ENCODE measurements at places on chromosomes 3 and 15. TPM values are rescaled to one million over a fixed set of nuclear protein-coding genes. Genes with fewer than 3 reads are reported as not detected.
A peak's percentile ranks its signal among the peaks of the same experiment; 100 is the strongest.

DNA sequence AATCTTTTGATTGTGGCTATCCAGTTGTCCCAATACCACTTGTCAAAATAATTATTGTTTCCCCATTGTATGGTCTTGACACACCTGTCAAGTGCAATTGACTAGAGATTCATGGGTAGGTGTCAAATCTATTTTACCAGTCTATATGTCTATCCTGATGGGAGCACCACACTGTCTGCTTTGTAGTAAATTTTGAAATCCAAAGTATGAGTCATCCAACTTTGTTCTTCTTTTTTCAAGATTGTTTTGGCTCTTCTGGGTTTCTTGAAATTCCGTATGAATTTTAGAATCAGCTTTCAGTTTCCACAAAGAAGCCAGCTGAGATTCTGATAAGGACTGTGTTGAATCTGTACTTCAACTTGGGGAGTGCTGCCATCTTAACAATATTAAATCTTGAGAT lies 71.9 kb downstream of the CSNK1G1 start:
- no peak for DNase-seq

DNA sequence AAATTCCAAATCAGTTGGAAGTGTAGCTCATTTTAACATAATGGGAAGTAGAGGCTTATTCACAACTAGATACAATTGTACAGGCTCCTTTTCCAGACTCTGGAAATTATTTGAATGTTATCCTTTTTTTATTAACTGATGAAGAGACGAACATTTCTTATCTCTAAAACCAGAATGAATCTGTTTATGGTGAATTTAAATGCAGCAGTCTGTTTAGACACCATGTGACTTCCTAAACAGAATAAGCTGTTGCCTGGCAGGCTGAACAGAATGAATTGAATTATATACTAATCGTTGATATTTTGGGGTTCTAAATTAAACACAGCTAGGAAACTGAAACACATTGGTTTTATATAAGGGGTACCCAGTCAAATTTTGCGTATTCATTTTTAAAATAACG lies 4.0 kb downstream of the SEC61A1 start:
- no peak for DNase-seq

DNA sequence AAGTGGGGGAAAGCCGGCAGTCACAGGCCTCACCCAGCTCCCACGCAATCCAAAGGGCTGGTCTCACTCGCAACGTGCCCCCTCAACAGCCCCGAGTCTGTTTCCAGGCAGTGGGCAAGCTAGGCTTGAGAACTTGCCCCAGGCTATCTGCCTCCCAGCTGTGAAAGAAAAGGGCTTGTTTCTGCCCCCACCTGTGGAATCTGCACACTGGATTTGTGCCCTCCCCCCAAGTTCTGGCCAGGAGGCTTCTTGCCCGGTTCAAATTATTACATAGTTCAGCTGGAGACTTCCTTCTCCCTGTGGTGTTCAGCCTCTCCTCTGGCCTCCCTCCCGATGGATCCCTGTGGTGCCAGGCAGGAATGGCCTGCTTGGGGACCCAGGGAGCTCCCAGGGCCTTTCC lies 283.9 kb upstream of the LYSMD4 start:
- no peak for DNase-seq

Gene CPNE9
- total RNA-seq, result not detected

DNA sequence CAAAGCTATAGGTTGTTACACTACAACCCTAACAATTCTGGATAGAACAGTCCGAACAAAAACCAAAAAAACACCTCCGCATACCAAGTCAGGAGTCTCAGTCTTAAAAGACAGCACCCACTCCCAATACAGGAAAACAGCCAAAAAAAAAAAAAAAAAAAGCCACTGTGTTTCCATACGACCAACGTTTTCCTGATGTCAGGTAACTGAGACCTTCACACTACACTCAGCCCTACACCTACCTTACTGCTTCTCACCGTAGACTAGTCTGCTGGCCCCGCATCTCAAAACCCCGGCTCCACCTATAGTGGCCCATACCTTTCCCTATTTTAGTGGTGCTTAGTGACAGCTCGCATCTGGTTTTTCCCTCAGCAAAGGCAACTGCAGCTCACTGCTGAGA lies 339.5 kb upstream of the ADAMTS9 start:
- no peak for DNase-seq

GRCh38 chr3:28521663-28522062 lies 173.0 kb upstream of the AZI2 start:
- no peak for DNase-seq

DNA sequence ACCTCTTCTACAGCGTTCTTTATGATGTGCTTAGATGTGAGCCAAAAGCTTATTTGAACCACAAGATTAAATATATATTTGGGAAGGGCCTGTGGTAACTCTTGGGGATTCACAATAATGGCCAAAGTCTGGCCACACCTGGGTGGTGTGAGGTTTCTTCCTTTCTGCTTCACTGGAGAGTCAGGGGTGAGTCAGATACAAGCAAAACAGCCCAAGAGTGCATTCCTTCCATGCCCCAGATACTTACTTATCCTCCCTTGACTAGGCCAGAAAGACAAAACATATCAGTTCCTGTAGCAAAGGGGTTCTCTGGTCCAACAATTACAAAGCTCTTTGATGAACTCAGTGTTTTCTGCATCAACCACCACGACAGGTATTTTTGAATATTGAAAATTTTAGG lies 941 bp downstream of the ZBED2 start:
- no peak for DNase-seq

- DNase-seq, result no peak
These were observed 329.0 kb upstream of the AZI2 start for GRCh38 chr3:28677581-28677980.

GRCh38 chr3:115004201-115005140 lies 142.6 kb downstream of the ZBTB20 start:
- DNase-seq, result no peak

- no peak for DNase-seq
These were observed 1586.6 kb downstream of the SI start for GRCh38 chr3:163491714-163492113.

- DNase-seq, result no peak
These were observed 208.4 kb upstream of the CD96 start for GRCh38 chr3:111333642-111334041.

DNA sequence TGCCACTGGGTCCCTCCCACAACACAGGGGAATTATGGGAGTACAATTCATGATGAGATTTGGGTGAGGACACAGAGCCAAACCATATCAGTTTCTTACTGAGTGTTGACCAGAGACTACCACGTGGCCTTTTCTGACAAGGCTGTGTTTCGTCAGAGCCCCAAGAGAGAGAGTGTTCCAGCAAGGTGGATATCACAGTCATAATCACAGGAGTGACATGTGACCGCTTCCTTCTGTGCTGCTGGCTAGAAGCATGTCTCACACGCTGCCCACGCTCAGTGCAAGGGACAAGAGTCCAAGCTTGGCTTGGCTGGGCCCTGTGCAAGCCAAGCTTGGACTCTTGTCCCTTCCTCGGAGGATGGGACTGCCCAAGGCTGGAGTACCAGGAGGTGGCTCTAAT lies 103.2 kb downstream of the GABRG3 start:
- no peak for DNase-seq

Gene FBXO40
- not detected for total RNA-seq

Gene IL17RB
- total RNA-seq, result not detected

Gene LDHAL6B
- not detected for total RNA-seq

GRCh38 chr3:14370720-14371572 lies 31.5 kb upstream of the SLC6A6 start:
- DNase-seq, result no peak

GRCh38 chr3:12194209-12194608 lies 35.5 kb upstream of the TIMP4 start:
- peak; percentile 52 for DNase-seq

Gene C3orf85
- not detected for total RNA-seq

- DNase-seq, result no peak
These were observed 18.7 kb upstream of the DCBLD2 start for GRCh38 chr3:98920166-98920565.

GRCh38 chr3:190041333-190042041 lies 79.2 kb downstream of the P3H2 start:
- DNase-seq, result no peak

Gene ACSBG1
- total RNA-seq, result not detected

DNA sequence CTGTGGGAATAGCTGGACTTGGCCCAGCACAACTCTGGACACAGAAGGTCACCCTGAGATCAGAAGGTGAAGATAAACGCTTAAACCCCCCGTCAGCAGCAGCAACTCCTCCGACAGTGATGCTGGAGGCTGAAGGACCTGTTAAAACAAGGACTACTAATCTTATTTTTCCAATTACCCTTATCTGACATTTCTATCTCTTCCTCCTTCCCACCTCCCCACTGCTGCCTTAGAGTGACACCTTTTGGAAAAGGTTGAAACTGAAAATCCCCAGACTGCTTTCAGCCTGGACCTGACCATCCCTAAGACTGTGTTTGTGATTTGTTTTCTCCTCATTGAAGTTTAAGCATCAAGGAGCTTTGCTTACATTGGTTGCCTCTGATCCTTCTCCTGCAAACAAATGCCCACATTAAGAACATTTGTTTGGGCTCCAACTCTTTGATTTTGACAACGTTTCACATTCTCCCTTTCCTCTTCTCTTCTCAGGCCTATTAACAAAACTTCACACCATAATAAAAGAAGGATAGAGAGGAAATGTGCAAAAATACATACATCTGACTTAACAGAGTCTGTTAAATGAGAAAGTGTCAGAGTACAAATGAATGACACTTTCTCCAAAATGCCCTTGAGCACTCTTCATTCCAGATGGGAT lies 410.6 kb upstream of the WNT5A start:
- DNase-seq, result no peak

- DNase-seq, result no peak
These were observed 1102.2 kb downstream of the IGSF11 start for GRCh38 chr3:117932441-117932840.

DNA sequence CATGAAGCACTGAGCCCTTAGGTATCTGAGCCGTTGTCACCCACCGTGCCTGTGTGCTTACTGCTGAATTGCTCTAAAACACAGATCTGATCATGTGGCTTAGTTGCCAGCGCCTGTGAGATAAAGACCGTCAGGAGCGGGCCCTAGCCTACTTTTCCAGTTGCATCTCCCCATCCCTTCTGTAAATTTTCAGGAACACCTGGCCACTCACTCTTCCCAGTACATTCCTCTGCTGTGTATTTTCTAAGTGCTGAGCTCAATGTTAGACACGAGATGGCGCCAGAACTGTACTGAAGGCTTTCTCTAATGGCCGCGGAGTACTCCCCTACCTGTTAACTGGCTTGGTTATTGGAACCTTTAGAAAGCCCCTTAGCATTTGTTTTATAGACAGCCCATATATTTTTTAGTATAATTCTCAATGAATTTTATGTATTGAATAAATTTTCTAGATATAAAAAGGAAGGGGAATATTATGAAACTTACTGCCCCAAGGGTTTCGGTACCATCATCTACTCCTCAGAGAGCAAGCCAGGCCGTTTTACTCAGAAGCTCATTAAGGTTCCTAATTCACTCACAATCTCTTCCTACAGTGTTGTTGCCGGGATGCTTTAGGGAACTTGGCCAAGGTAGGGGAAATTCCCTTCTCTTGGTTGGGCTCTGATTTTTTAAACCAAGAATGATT lies 16.7 kb upstream of the WNT7A start:
- DNase-seq, result peak; percentile 86

DNA sequence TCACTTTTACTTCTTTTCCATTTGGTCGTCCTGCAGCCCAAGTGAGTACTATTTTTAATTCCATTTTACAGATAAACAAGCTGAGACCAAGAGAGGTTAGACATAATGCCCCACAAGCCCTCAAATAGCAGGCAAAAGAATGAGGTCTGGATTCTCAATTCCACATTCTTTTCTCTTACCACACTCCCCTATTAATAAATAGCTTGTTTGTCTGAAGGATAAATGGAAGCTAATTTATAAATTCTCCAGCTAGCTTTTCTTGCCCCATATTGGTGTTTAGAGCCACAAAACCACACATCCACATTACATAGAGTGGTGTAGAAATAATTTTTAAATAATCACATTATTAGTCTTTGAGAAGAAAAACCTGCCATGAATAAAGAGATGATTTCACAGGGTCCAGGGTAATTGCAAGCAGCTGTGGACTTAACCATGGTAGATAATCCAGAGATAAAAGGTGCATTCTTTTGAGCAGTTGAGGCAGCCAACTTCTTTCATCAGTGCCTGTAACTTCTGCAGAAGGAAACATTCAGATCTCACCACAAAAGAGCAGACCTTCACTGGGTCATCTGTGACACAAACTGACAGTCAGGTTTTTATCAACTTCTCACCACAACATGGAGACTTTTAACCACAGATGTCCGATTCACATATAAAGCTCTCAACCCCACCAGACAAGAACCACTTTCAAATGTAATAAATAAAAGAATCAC lies 313.4 kb upstream of the STT3B start:
- DNase-seq, result no peak

DNA sequence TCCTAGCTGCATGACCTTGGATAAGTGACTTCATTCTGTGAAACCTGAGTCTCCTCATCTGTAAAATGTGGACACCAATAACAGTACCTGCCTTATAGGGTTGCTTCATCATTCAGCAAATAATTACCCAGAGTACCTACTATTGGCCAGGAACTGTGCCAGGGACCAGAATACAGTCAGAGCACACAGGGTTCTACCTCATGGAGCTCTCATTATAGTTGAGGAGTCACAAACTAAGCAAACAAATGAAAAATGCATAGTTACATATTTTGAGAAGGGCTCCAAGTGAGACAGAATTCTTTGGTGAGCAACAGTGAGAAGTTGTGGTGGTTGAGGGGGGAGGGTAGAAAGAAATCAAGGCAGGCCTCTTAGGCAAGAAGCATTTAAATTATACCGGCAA lies 308.6 kb upstream of the WNT5A start:
- DNase-seq, result no peak

DNA sequence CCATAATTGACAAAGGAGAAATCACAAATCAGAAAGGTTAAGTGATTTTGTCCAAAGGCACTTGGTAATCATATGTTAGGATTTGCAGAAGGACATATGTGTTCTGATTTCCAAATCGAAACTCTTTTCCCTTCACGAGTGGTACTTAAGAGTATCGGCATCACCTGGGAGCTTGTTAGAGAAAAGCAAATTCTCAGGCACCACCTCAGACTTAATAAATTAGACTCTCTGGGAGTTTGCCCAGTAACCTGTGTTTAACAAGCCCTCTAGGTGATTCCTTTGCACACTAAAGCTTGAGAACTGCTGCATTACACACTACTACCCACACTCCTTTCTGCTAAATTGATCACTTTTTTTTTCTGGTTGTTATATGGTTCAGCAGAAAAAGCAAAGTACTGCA lies 116.2 kb downstream of the SERPINI1 start:
- no peak for DNase-seq

- no peak for DNase-seq
These were observed 117.8 kb downstream of the RPLP1 start for GRCh38 chr15:69570454-69570853.

GRCh38 chr15:96344706-96345559 lies 14.4 kb downstream of the NR2F2 start:
- DNase-seq, result peak; percentile 51

GRCh38 chr15:39599871-39600270 lies 19.0 kb downstream of the THBS1 start:
- DNase-seq, result peak; percentile 58
